Spleen (tissue), 13 donors: ENCODE measurements at places on chromosomes 11 and 22. TPM values are rescaled to one million over a fixed set of nuclear protein-coding genes. Genes with fewer than 3 reads are reported as not detected.

RNH1 gene
- total RNA-seq, result 144 TPM

MCAM gene
- total RNA-seq, result 139 TPM

SCN2B gene
- not detected for total RNA-seq

IGLL1 gene
- not detected for total RNA-seq

CYP2D6 gene
- total RNA-seq, result 1.5 TPM

ADM gene
- total RNA-seq, result 32.6 TPM

GGTLC2 gene
- total RNA-seq, result not detected

C11orf21 gene
- 24.9 TPM for total RNA-seq

RIN1 gene
- total RNA-seq, result 10.9 TPM

MYRF gene
- total RNA-seq, result 0.80 TPM

LSP1 gene
- 406 TPM for total RNA-seq

OR52A1 gene
- total RNA-seq, result not detected

NRXN2 gene
- total RNA-seq, result 3.3 TPM

GAL3ST3 gene
- not detected for total RNA-seq

TMPRSS13 gene
- 2.2 TPM for total RNA-seq

IRAG1 gene
- total RNA-seq, result 12.2 TPM

TMEM86A gene
- 22.3 TPM for total RNA-seq

ASCL2 gene
- 1.9 TPM for total RNA-seq

RFPL2 gene
- 0.79 TPM for total RNA-seq

OR51B2 gene
- not detected for total RNA-seq

NECTIN1 gene
- 8.7 TPM for total RNA-seq

DEFB131B gene
- total RNA-seq, result not detected

RAB36 gene
- 3.4 TPM for total RNA-seq

CLCF1 gene
- 12.8 TPM for total RNA-seq

MGAT3 gene
- total RNA-seq, result 8.1 TPM

PLEKHB1 gene
- total RNA-seq, result 2.0 TPM

MUC5B gene
- total RNA-seq, result not detected

ALDH3B1 gene
- 41.2 TPM for total RNA-seq

ACER3 gene
- 32.0 TPM for total RNA-seq

GRIK4 gene
- total RNA-seq, result 0.40 TPM

TMEM45B gene
- total RNA-seq, result 0.94 TPM

OR51E2 gene
- total RNA-seq, result not detected

A4GALT gene
- total RNA-seq, result 19.4 TPM
